ENCODE measurements at places on chromosomes 12 and 14. TPM values are rescaled to one million over a fixed set of nuclear protein-coding genes. Genes with fewer than 3 reads are reported as not detected.

The TMEM253 gene
- total RNA-seq = 2.2 TPM

The CTSG gene
- 6.3 TPM for total RNA-seq

DNA sequence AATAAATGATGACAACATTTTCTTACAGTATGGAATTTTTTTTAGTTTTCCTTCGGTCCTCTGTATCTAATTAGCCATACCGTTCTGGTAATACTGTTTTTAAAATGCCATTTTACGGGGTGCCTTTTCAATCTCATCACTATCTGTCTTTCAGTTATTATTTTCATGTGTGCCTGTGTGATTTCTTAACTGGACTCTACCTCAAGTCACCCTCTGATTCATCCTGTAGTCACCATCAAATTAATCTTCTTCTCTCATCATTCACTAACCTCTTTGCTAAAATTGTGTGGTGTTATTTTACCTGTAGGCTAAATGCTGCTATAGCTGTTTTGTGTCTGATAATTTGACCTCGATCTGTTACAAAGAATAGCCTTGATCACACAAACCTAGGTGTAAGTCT, 16.0 kb upstream of the CCT2 start:
- DNase-seq = no peak

DNA sequence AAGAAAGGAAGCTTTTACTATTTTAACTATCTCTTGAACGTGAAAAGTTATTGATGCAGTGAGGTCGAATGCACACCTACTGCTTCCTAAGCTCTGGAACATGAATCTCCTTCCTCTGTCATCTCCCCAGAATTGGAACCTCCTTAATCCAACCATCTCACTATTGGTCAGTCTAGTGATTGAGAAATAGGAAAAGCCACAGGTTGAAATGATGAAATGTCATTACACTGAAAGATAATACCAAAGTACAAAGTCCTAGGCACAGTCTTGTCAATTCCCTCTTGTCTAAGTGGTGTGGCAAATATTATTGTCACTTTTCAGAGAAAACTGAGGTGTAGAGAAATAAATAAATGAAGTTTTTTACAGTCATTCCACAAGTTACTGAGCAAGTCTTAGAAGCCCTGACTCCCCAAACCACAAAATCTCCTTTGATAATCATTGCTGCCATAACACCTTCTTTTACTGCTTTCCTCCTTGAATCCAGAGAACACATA, 19.5 kb upstream of the HIGD1C start:
- no peak for DNase-seq

- no peak for DNase-seq
Observed at GRCh38 chr14:22428700-22429291, 160.2 kb downstream of the DAD1 start.

DNA sequence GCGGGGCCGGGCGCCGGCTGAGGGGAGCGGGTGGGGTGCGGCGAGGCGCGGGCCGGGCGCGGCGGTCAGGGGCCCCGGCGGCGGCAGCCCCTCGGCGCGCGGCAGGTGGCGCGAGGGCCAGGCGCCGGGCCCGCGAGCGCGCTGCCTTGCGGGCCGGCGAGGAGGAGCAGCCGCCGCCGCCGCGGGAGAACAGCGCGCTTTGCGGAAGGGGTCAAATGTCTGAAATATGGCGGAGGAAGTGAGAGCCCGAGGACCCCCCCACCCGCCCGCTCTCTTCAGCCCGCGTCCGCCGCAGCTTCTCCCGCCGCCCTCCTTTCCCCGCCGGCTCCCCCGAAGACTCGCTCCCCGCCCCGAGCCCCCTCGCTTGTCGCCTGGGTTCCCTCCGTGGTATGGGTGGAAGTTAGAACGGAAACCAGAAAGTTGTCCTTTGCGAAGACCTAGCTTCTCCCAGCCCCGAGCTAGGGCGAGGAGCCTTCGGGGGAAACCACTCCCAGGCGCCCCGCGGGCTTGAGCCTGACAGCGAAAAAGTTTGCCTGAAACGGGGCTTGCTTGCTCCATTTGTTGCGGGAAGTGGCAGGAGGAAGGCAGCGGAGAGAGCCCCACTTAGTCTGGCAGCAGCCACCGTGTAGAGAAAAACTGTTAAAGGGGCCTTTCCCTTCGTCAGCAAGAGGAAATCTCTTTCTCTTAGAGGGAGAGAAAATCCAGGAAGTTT, 551 bp downstream of the RAP1B start:
- DNase-seq = peak; percentile 91

GRCh38 chr14:91293281-91293680, 48.8 kb upstream of the GPR68 start:
- no peak for DNase-seq

GRCh38 chr14:74580275-74580672, 31.8 kb downstream of the LTBP2 start:
- DNase-seq = no peak

DNA sequence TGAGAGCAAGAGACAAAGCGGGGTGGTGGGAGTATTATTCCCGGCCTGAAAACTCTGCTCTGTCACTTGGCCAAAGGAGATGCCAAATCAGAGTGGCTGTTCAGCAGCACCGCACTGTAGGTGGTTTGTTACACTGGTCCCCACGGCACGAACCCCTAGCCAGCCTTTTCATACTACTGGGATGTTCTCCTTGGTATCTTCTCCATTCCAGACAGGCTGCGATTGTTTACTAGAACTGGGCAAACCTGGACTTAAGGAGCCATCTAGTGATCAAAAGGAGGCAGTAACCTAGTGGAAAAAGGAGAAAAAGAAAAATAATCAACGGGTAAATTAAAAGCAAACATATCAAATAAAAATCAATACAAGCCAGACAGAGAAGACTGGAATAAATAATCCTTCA, 58.9 kb upstream of the TMTC2 start:
- DNase-seq = no peak

GRCh38 chr14:67524634-67524963, 8.5 kb upstream of the PLEKHH1 start:
- DNase-seq = no peak

All from mesenteric fat pad (tissue), 1 donor.